ENCODE measurements at places on chromosomes 16 and 17.

GRCh38 chr17:44565866-44566443, 8.7 kb downstream of the FZD2 start:
- DNase-seq = peak; percentile 28

- no peak for DNase-seq
These were observed 4.3 kb downstream of the CAMKK1 start for GRCh38 chr17:3888343-3889171.

DNA sequence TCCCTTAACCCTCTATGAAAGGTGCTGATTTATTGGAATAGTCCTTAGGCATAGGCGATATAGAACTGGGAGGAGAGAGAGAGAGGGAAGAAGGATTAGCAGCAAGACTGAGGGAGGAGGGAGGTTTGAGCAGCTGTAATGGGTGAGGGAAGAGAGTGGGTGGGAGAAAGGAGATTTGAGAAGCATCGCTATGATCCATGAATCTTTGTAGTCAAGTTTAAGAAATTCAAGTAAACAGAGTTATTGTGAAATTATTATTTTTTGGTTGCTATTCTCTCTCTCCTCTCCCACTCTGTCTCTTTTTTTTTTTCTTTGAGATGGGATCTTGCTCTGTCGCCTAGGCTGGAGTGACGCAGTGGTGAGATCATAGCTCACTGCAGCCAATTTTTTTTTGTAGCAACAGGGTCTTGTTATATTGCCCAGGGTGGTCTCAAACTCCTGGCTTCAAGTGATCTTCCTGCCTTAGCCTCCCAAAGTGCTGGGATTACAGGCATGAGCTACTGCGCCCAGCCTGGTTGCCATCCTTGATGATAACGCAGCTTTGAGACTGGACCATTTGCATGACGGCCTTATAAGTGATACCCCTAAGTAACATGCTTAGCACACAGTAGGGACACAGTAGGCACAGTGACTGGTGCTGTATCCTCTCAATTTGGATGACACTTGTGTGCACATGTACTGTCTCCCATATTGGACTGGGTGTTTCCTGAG, 21.0 kb upstream of the TNS4 start:
- no peak for DNase-seq

DNA sequence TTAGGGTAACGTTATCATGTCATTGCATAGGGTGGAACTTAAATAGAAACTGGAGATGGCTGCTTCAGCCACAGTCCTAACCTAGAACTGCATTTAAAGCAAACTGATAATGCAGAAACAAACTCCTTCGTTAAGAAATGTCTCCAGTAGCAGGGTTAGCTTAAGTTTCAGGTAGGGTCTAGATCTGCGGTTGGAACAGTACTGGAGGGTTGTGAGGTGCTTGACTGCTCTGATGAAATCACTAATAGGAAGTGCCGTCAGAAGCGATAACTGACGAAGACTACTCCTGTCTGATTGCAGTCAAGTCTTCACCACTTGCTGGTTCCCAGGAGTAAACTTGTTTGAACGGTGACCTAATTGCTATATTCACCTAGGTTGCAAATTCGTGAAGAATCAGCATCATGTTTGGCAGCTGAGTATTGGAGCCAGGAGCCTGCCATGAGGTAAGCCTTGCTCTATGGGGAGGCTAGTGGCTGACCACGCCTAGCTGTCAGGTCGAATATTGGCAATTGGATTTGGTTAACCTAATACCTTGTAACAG, 24.5 kb downstream of the TRPV2 start:
- DNase-seq = no peak

DNA sequence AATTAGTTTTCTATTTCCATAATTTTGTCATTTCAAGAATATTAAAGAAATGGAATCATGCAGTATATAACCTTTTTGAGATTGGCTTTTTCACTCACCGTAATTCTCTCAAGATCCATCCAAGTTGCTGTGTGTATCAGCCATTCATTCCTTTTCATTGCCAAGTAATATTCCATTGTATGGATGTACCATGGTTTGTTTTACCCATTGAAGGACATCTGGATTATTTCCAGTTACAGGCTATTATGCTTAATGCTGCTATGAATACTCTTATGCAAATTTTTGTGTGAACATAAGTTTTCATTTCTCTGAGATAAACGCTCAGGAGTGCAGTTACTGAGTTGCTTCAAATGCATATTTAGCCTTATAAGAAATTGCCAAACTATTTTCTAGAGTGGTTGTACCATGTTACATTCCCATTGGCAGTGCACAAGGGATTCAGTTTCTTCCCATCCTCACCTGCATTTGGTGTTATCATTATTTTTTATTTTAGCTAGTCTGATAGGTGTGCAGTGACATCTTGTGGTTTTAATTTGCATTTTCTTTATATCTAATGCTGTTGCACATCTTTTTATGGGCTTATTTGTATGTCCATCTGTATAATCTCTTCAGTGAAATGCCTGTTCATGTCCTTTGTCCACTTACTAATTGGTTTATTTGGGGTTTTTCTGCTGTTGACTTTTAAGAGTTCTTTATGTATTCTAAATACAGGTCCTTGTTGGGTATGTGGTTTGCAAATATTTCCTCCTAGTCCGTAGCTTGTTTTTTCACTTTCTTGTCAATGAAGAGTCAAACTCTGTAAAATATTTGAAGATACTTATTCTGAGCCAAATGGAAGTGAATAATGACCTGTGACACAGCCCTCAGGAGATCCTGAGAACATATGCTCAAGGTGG, 32.7 kb downstream of the BMERB1 start:
- no peak for DNase-seq

DNA sequence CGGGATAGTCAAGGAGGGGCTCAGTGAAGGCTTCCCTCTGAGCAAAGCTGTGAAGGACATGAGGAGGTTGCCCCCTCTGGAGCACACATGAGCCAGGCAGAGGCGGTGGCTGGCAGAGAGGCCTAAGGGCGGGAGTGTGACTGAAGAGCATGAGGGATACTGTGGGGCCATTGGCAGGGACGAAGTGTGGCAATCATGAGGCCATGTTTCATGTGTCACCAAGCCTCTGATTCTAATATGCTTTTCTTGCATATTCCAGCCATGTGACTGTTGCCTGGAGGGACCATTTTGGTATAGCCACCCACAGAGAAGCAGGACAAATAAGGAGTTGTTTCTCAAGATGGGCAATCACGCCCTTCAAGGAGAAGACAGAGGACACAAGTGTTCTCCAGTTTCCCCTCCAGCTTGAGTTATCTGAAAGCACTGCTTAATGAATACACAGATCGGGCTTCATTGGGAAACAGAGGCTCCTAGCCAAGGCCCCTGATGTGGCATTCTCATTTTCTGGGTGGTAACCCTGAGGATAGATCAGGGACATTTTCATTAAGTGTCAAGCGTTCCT, 68.0 kb downstream of the AKAP1 start:
- DNase-seq = no peak

DNA sequence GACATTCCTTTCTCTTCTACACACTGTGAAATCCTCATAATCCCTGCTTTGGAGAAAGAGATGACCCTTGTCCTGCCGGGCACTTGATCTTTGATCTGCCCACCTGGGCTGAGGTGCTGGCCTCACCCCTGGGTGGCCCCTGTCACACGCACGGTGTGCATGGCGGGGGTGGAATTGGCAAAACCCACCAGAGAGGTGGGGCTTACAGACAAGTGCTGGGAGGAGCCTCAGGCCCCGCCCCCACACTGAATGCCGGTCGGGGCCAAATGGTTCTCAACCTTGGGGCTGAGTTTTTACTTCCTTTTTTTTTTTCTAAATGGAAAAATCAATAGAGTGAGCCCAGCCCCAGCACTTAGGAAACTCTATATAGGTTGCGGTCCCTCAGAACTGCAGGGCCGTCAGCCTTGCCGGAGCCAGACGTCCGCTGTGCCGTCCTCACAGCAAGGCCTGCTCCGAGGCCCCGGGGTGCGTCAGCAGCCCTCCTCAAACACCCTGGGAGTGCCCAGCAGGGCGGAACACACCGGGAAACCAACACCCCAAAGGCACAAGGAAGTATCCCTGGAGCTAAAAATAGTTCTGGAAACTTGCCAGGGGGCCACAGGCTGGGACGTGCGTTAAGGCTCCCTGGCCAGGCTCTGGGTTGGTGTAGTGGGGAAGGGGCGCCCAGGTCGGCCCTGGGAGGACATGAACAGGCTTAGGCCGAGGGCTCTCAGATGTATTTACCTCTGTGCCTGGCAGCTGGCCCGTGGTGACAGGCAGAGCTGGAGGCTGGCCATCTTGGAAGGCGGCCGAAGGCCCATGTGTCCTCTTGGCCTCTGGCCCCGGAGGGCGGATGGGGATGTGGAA, 11.0 kb downstream of the GPRC5C start:
- DNase-seq = peak; percentile 50

DNA sequence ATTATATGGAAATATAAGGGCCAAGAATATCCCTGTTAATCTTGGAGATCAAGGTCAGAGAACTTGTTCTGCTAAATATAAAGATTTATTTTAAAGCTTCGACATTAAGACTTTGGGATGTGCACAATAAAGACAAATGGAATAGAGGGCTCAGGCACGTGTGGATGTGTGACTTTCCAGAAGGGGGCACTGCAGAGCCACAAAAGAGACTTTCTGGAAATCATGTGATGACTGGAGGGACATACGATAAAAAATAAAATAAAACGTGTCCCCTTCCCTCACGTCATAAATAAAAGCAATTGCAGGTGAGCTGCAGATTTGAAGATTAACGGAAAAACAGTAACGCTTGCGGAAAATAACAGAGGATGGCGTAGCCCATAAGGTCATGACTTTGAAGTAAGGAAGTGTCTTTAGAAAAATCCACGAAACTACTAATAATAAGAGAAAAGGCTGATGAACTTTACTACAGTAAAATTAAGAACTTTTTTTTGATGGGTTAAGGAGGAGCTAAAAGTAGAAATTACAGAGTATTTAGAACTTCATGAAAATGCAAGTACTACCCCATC, 9.4 kb upstream of the ENGASE start:
- peak; percentile 62 for DNase-seq

DNA sequence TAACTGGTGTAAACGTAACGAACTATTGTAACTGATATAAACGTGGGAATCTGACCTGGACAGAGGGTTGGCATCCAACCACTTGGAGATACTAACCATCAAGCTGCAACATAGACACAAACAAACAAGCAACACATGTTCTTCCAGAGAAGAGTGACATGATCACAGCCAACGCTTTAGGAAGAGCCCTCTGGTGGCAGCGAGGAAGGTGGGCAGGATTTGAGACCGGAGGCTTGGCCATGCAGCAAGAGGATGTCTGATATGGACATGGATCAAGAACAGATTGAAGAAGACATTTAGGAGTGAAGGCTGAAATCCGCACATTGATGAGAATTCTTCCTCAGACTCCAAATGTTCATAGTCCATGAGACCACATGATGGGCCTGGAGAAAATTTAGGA, 40.3 kb upstream of the TNRC6A start:
- DNase-seq = no peak

DNA sequence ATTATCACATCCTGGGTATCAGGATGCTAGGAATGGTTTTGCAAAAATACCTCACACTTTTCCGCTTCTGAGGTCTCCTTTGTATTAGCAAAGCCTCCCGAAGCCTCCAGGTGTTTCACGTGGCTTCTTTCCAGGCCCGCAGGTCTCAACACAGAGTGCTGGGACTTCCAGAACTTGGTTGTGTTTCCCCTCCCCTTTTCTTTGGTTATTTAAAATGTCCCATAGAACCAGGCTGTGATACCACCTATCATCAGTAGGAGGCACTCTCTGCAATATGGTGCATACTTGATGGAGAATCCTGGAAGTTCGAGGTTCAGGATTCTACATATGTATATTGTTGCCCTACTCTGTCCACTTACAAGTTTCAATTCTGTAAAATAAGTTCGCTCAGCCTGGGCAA, 28.8 kb downstream of the ATP2C2 start:
- DNase-seq = no peak

DNA sequence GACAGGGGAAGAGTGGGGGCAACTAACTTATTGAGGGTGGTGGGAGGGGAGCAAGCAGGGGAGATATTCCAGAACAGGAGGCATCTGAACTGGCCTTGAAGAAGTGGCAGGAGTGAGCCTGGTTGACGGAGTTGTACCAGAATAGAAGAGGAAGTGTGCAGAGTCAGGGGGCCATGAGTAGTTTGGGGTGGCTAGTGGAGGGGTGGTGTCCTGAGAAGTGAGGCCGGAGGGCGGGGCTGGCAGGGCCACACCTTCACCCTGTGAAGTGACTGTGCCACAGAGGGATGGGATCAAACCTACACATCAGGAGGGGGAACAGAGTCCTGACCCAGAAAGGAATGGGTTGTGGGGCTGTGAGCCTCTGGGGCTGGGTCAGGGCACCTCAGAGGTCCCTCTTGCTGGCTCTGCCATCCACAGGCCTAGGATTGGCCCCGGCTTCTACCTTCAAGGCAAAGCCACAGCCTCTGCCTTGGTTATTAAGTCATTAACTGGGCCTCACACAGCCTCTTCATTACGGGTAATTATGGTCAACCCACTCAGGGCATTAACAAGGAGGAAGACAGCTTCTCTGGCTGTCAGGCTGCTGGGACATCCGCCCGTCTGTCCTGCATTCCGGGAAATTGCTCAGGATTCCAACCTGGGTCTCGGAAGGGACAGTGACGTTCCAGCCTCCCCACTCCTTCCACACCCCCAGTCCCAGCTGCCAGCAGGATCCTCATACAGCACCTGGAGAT, 12.7 kb downstream of the SPNS2 start:
- DNase-seq = no peak

DNA sequence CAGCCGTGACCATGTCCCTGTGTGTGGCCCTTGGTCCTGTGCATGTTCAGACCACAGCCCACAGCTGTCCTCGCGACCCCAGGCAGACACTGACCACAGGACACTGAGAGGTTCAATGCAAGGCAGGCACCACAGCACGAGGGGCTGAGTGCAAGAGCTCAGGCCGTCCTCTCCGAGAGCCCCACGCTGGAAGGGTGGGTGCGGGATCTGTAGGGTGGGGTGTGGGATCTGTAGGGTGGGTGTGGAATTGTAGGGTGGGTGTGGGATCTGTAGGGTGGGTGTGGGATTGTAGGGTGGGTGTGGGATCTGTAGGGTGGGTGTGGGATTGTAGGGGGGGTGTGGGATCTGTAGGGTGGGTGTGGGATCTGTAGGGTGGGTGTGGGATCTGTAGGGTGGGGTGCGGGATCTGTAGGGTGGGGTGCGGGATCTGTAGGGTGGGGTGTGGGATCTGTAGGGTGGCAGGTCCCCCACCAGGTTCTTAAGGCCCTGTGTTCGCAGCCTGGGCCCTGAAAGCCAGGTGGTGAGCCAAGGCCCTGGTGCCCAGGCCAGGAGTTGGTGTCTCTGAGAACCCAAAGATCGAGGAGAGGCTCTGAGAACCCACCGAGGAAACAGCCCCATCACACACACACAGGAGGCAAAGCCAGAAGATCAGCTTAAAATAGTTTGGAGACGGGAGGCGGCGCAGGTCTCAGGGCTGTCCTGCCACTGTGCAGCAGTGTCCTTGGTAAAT, 48.2 kb downstream of the METRNL start:
- peak; percentile 2 for DNase-seq

GRCh38 chr17:74531231-74531761, at the start of gene CD300LB:
CD300LB (minus strand) TSS chr17:74531475; CDS start chr17:74531350, 125 bp downstream.
- peak; percentile 2 for DNase-seq
